Activated naive CD8-positive, alpha-beta T cell treated with anti-CD3 and anti-CD28 coated beads for 36 hours (primary cell): ENCODE measurements at places on chromosomes 7 and 10.

DNA sequence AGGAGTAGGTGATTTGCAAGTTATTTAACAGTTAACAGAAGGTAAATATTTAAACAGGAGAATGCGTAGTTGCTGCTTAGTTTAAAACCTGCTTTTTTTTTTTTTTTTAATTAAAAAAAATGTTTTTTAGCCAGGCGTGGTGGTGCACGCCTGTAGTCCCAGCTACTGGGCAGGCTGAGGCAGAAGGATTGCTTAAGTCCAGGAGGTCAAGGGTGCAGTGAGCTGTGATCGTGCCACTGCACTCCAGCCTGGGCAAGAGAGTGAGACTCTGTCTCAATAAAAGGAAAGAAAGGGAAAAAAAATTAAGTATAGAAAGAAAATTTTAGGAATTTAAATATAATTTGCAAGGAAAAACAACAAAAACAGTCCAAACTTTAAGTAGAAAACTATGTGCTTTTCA, 71.6 kb downstream of the BTRC start:
- DNase-seq, result no peak

- no peak for DNase-seq
These were observed 24.9 kb upstream of the SLC29A3 start for GRCh38 chr10:71294091-71294561.

DNA sequence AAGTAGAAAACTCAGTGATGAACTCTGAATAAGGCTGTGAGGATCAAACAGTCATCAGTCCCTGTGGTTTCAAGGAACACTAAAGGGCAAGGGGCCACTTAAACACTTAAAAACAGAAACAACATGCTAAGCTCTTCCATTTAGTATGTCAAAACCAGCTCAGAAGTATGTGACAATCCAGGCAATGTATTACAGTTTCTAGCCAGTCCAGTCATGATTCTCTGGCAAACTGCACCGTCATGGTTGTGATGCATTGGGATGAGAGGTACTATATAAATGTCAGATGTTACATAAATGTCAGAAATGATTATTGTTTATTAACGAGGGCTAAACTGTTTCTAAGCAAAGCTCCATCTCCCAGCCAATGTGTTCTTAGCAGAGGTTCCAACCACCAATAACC, 4.7 kb upstream of the CREB5 start:
- no peak for DNase-seq

DNA sequence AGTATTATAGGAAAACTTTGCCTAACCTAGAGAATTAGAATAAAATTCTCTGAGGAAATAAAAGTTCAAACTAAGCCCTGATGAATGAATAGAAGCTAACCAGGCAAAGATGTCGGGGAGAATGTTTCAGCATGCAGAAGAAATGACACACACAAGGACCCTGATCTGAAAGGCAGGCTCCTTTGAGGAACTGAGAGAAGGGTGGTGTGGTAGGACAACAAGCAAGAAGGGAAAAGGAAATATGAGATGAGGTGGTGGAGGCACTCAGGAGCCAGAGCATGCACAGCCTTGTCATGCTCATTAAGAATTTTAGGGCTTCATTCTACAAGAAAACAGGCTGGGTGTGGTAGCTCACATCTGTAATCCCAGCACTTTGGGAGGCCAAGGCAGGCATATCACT, 90.6 kb downstream of the ARHGAP12 start:
- no peak for DNase-seq
